ENCODE measurements at places on chromosomes 5 and 9.

DNA sequence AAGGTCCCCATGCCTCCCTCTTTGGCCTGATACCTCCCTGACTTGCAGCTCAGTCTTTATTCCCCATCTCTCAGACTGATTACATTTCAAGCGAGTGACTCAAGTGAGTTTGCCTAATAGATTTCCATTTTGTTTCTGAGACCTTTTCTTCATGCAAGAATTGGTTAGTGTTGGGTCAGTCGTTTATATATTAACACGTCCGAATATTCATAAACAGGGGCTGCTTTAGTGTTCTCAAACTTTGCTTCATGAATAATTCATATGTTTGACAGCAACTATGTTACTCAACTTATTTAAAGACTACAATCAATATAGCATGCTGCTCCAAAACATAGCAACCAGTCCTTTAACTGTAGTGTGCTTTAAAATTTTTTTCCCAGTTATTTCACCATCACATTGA lies 36.6 kb upstream of the MIER3 start:
- no peak for DNase-seq

- DNase-seq: no peak
Measured at GRCh38 chr5:164202338-164202737, 696.9 kb downstream of the MAT2B start.

- no peak for DNase-seq
Measured at GRCh38 chr5:181037365-181037861, 2.7 kb upstream of the BTNL9 start.

- DNase-seq: no peak
Measured at GRCh38 chr9:112765281-112765680, 14.7 kb downstream of the SNX30 start.

GRCh38 chr9:37575001-37575400 lies 1.2 kb downstream of the FBXO10 start:
- DNase-seq: no peak

DNA sequence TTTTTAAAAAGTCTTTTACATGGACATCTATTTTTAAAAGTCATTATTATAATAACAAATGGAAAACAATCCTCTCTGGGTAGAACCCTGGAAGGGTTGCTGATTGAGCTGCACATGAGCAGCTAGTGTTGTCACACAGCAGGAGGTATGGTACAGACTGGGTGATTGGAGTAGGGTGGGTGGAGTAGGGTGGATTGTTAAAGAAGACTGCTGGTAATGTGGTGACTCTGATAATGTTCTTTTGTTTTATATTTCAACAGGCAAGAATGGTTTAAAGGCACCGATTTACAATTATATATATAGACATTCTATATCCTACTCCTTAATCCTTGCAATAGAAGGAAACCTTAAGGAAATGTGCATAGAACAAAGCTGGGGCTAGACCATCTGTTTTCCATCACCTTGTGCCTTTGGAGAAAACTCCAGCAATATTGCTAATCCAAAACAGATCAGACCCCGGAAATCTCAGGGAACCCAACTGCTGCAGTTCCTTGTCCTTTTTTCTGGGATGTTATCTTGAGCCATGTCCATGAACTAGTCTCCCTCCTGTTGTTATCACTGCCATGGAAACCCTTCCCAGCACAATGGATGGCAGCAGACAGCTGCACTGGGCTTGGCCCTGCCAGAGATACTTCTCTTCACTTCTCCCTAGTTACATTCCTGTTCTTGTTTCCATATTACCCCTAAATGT lies 129.7 kb downstream of the YIPF5 start:
- DNase-seq: no peak

DNA sequence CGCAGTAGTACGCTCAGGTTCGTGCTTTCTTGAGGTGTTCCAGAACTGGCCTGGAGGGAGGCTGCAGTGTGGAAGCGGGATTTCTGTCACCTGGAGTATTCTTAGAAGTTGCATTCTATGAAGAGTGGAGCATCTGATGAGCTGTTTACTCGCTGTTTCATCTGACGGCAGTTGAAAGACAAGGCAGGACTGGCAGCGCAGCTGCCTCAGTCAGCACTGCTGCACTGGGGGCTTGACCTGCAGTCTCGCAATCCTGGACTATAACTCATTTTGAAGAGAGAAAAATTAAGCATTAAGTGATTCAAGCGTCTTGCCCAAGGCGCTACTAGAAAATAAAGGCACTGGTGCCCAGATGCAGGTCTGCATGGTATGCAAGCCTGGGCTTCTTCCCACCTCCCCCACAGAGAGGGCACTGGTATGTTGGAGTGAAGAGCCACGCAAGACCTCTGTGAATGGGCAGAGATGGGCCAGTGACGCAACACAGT lies 10.6 kb downstream of the TENT4A start:
- no peak for DNase-seq

DNA sequence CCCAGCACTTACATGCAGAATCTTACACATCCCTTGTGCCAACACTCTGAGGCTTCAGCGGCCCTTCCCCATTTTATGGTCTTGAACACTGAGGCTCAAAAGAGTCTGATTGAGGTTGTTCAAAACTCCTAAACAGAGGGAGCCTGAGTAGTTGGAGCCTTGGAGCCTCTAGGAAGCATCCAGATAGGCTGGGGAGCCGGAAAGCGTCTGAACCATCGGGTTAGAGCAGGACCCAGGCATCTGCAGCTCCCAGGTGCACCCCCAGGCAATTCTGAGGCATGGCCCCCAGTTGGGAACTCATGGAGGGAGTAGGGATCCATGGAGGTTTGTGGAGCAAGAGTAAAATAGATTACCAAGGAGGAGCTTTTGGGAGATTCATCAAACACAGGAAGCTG lies 3.8 kb downstream of the OLFML2A start:
- no peak for DNase-seq

DNA sequence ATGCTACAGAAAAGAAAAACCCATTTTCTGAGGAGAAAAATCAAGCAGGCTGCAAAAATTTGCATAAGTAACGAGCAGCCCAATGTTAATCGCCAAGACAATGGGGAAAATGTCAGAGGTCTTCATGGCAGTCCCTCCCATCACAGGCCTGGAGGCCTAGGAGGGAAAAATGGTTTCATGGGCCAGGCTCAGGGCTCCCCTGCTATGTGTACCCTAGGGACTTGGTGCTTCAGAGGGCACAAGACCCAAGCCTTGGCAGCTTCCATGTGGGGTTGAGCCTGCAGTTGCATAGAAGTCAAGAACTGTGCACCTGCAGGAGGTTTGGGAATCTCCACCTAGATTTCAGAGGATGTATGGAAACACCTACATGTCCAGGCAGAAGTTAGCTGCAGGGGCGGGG lies 10.4 kb downstream of the CAAP1 start:
- DNase-seq: no peak

GRCh38 chr9:96556701-96557461 lies 62.8 kb downstream of the CDC14B start:
- DNase-seq: no peak

All from activated CD4-positive, CD25-positive, alpha-beta regulatory T cell (primary cell).